Activated naive CD8-positive, alpha-beta T cell treated with anti-CD3 and anti-CD28 coated beads for 36 hours (primary cell): ENCODE measurements at places on chromosomes 12 and 14.

DNA sequence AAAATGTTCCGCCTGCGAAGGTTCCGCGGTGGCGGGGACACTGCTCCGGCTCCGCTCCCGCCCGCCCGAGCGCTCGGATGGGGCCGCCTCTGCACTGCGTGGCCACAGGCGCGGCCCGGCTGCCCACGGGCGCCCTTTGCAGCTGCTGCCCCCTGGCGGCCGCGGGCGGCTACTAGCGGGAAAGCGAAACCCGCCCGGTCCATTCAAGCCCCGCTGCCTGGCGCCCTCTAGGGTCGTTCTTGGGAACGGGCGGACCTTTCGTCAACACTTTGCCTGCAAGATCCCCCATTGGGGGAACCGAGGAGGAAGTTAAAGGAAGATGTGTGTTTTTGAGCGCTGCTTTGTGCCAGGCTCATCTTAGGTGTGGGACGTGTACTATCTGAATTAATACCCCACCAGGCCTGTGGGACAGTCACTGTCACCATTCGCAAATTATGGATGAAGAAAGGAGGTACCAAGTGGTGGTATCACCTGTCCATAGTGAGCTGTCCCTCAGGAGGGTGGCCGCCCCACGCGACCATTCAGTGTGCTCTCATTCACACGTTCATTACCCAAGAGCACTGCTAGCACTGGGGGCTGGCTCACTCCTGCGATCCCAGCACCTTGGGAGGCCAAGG lies 19.4 kb downstream of the GPR132 start:
- DNase-seq = peak; percentile 92

GRCh38 chr12:121803861-121804416 lies at the start of gene SETD1B:
SETD1B (plus strand) TSS chr12:121804009; CDS start chr12:121804738, 729 bp downstream.
- peak; percentile 68 for DNase-seq

DNA sequence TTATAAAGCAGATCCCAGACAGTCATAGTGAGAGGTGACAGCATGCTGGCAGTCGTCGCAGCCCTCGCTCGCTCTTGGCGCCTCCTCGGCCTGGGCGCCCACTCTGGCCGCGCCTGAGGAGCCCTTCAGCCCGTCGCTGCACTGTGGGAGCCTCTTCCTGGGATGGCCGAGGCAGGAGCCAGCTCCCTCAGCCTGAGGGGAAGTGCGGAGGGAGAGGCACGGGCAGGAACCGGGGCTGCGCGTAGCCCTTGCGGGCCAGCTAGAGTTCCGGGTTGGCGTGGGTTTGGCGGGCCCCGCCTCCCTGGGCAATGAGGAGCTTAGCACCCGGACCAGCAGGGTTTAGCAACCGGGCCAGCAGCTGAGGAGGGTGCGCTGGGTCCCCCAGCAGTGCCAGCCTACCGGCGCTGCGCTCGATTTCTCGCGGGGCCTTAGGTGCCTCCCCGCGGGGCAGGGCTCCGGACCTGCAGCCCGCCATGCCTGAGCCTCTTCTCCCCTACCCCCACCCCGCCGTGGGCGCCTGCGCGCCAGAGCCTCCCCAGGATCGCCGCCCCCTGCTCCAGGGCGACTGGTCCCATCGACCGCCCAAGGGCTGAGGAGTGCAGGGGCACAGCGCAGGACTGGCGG lies 451.2 kb upstream of the DCN start:
- no peak for DNase-seq

GRCh38 chr14:100291305-100292075 lies 14.8 kb downstream of the SLC25A29 start:
- DNase-seq = no peak

DNA sequence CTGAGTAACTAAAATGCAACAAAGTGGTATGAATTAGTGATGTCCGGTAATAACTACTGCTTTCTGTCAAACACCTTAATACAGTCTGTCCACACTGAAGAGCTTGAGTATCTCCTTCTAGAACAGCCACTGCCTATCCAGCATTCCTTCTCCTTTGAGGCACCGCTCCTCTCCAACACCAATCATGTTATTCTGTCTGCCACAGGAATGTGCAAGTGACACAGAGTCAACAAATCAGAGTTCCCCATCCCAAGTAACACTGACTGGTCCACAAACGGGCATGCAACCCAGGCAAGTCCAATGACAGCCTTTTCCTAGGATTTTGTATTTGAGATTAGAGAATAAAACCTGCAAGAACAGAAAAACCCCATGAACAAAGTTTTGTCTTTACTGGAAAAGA lies 3.8 kb downstream of the GXYLT1 start:
- DNase-seq = no peak

DNA sequence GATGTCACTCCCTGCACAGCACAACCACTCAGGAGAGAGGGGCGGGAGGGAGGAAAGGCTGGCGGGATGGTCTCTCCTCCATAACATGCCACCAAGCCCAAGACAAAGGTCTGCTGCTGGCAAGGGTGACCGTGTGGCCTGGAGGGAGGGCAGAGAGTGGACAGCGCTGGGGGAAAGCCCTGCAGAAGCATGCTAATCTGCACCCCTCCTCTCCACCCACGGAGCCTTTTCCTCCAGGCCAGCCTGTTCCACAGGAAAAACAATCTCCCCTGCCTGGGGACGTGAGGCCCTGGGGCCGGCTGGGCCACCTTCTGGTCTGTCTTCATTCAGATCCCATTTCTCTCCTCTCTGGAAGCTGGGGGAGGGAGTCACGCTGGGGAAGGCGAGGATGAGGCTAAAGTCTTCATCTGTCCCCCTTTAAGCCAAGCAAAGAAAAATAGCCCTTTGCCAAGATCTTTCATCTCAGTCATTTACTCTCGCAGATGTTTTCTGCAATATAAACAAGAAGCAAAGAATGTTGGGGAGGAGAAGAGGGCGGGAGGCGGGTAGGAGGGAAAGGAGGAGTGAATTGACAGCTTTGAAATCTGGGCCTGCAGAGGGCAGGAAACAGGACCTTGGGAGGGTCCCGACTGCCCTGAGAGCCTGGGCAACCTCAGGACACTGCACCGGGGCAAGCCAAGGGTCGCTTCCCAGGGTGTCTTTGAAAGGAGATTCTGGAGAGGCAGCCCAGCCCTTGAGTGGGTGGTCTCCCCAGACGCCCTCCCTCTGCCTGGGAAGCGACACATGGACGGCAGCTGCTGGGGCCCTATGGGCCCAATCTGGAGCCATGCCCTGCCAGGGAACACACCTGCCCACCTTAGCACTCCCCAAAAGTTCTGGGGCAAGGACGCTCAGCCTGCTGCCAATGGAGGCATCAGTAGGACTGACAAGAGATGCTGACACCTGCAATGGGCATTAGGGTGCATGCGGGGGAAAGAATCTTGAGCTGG lies 133.6 kb downstream of the ZFP36L1 start:
- DNase-seq = no peak

DNA sequence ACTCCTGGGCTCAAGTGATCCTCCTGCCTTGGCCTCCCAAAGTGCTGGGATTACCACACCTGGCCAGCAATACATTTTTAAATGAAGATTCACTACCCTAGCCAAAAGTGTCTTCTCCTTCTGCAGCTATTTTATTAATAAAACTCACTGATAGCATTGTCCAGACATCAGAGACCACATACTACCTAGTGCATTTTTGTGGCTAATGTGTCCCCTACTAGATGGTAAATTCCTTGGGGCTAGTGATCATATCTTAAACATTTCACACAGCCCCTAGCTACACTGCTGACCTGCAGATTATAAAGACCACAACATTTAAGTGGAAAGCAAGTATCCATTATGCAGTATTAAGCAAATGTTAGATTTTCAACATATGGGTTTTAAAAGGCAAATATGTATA lies 17.0 kb downstream of the DTD2 start:
- DNase-seq = no peak

DNA sequence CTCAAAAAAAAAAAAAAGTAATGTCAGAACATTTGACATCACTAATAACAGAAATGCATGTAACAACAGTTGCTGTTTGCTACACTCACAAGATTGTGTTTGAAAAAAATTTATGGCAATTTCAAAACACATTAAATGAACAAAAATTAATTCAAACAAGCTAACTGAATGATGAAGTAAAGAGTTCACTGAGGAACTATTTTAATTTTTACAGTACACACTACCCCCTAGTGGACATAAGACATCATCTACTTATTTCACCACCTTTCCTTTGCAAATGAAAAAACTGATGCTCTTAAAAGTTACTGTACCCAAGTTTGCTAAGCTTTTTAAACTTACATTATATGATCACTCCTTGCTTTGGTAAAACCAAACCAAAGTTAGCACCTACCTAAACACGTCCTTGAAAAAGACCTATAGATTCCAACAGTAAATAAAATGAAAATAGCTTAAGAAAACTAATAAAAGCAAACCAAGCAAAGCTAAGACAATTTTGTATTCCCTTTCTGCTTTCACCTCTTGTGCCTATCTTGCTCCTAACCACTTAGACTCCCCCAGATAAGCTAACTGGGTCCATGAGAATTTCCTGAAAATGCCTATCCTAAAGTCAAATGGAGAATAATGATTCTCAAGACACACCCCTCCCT lies 22.2 kb downstream of the UBE2N start:
- no peak for DNase-seq

GRCh38 chr12:113779774-113780173 lies 186.4 kb downstream of the RBM19 start:
- no peak for DNase-seq

- DNase-seq = no peak
Observed at GRCh38 chr12:114479831-114480230, 73.9 kb upstream of the TBX5 start.

- DNase-seq = no peak
Observed at GRCh38 chr14:76615331-76615730, 145.9 kb upstream of the VASH1 start.

- no peak for DNase-seq
Observed at GRCh38 chr14:44029933-44030332, 477.1 kb downstream of the FSCB start.

- DNase-seq = no peak
Observed at GRCh38 chr12:234891-235415, 21.0 kb upstream of the SLC6A12 start.

DNA sequence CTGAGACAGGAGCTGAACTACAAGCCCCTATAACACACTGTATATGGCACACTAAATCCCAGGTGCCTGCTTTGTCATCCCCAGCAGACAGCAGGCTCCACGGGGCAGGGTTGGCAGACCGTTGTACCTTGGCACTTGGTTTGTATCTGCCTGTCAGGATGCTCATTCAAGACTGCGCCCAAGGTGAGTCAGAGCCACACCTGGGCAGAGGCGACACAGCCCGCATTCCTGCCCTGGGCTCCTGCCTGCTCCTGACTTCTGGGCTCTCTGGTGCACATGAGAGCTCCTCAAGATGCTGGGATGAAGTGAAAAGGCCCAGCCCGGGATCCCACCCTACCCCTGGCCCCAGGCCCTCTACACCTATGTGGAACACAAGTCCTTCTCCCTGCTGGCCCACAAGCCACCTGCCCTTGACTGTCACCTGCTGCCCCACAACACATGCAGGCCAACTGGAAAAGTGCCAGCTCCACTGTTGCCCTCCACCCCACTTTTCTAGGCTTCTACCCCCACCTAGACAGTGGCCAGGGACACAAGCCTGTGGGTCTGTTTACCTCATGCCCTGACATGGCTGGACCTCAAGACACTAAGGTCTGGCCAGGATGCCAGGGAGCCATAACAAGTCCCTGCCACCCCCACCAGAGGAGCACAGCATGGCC lies 30.8 kb upstream of the PNMA1 start:
- DNase-seq = no peak

DNA sequence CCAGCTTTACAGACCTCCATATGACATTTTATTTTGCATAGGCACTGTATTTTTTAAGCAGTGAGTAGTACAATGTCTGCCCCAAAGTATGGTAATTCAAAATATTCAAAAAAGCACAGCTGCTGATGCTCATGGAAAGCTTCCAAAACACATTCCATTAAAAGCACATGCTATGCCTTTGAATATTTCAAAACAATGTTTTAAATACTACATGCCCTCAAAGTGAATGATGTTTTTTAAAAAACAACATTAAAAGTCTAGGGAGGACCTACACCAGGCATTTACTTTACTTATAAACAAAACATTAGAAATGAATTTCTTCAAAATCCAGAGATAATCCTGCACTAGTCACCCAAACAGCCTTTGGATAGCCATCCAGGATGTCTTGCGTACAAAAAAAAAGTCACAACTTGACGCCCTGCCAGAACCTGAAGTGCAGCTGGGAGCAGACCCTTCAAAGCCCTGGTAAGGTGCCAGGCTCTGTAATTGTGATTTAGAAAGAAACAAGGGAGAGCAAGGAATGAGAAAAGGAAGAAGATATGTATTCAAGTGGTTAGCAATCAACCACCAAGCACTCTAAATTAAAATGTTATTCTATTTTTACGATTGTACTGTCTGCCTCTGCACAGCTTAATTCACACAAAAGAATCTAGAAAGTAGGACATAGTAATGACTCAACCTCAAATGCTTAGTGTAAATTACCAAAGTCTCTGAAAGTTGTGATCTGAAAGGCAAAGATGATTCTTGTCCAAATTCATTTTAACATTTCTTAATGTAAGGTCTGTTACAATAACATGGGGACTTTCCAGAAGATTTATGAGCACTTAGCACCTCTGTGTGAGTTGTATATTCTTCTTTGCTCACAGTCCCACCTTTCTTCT lies 31.9 kb downstream of the CEP83 start:
- DNase-seq = no peak

GRCh38 chr12:110957652-110958051 lies 37.3 kb upstream of the MYL2 start:
- DNase-seq = no peak

GRCh38 chr14:58722441-58722840 lies 84.7 kb downstream of the DACT1 start:
- DNase-seq = no peak

GRCh38 chr12:8698879-8699278 lies 1.1 kb downstream of the RIMKLB start:
- no peak for DNase-seq

GRCh38 chr12:99649551-99649950 lies 2.0 kb downstream of the GARIN6 start:
- DNase-seq = no peak

GRCh38 chr14:75487155-75487671 lies 35.1 kb upstream of the BATF start:
- peak; percentile 19 for DNase-seq
